NK-92 treated with Interleukin-12 subunit alpha and Interleukin-12 subunit beta, amount 100 ng/mL, for 24 hours (cell line): ENCODE measurements at places on chromosomes 7 and 10.

DNA sequence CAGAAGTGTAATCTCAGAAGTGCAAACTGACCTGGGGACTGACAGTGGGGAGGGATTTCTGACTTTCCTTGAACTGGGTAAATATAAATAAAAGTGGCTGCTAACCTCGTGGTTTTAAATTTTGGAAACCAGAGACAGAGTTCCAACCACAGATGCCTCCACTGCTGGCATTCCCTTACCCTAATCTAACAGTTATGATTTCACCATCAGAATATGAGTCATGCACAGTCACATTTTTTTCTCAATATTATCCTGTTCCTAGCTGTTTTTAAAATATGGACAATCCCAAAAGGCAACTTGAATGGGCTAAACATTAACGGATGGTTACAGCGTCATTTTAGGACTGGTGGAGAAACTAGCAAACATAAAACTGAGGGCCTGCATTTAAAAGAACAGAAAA, 264.3 kb upstream of the INHBA start:
- no peak for DNase-seq

DNA sequence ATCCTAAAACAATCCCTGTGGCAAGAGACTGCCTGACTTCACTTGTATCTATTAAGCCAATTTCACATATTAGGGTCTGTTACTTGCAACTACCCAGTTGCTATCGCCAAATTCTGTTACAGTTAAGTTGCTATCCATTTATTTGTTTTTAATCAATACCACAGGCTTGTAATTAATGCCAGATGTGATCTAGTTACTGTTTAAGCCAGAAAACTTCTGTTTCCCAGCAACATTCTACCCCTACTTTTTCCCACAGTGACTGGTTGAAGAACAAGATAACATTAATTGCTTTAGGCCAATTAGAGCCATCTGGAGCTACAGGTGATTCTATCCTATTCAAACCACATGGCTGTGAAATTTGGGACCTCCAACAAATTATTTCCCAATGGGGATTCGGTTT, 131.3 kb downstream of the ALOX5 start:
- no peak for DNase-seq

- no peak for DNase-seq
These were observed 7.4 kb downstream of the NRCAM start for GRCh38 chr7:108448584-108449505.

DNA sequence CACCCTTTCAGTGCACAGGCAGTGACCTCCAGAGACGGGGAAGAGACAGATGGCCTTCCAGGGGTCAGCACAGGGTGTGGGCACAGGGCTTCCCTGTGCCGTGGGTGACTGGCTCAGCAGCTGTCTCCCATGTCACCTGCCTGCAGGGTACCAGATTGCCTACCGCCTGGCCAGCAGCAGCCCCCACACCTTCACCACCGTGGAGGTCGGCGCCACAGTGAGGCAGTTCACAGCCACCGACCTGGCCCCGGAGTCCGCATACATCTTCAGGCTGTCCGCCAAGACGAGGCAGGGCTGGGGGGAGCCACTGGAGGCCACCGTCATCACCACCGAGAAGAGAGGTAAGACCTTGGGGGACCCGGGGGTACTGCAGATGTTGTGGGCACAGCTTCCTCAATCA, 536.5 kb upstream of the FOXK1 start:
- DNase-seq, result no peak

DNA sequence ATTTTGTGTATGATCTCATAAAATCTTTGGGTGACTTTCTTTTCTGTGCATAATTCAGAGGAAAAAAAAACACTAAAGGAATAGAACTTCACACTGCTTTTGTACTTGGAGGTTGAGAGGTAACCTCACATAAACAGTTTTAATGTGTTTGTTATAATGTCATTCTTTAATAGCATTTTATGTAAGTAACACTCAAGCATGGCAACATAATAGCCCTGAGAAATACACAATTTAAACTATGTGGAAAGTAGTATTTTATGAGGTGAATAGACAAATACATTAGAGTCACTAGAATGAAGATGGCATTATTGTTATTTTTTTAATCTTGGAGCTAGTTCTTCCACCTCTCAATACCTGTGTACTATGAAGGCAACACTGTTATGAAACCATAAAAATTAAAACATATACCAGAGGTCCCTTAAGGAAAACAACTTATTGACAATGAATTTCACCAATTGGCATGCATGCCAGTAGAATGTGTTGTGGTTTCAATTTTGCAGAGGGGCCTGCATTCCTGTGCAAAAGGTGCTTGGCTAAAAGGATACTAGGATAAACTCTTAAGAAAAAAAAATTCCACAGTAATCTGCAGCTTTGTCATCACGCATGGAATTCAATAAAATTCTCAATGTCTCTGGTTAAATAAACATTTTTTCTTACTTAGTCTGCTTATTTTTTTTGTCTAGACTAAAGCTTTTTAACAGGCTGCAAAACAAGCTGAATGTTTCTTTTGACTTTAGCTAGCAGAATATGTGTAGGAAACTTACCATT, 102.5 kb downstream of the CD36 start:
- DNase-seq, result no peak

DNA sequence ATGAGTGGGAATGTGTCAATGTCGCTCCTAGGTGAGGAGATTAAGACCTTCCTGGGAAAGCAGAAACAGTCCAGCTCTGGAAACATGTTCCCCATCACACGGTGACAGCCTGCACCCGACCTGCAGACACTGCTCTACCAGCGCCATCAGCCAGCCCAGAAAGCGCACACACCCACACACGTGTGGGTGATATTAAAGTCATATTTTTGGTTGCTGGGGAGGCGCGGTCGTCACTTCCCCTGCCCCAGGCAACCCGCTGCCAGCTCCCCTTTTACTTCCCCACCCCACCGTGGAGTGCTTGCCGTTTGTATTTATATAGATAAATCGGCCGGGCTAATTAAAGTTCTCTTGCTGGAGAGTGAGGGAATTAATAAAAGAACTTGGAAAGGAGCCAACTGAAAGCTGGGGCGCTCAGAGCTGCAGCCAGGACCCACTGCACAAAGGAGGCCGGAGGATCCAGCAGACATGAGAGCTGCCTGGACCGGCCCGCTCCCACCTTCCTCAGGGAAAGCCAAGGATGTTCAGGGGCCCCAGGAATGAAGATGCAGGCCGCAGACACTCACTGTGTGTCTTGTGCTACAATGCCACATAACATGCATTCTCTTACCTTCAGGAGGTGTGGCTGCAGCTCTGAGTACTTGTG, 145.2 kb upstream of the UNC5B start:
- DNase-seq, result no peak

DNA sequence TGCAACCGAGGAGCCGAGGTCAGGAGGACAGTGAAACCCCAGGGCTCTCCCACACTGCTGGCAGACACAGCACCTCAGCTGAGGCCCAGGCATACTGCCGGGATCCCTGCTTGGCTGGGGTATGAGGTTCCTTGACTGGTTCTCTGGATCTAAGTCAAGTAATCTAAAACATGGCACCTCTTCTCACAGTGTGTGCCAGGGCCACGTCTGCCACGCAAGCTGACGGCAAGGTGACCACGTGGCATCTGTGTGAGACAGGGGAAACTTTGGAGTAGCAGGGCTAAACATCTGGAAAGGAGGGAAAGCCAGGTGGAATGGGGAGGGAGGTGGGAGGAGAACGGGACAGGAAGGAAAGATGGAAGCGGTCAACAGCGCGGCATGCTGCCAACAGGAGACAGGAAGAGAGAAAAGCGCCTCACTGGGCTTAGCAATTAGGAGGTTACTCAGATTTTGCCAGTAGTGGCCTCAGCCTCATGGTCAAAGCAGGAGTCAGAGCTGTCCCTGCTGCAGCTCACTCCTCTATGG, 103.7 kb downstream of the CXCL12 start:
- no peak for DNase-seq

DNA sequence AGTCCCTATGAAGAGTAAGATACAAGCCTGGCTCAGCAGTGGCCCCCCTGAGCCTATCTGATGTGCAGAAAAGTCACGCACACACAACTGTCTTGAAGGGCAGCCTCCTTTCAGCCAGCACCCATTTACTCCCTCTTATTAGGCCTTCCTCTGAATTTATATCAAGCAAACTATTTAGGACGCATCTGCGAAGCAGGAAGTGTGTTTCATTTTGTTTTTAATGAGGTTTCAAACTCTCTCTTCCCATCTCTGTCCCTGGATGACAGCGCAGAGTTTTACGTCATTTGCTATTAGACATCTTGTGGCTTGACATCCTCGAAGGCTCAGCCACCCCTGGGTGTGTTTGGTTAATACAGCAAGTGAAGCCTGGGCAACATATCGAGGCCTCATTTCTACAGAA, 79.5 kb downstream of the CUX1 start:
- DNase-seq, result no peak

- no peak for DNase-seq
These were observed 27.0 kb upstream of the GPR26 start for GRCh38 chr10:123639131-123639530.

DNA sequence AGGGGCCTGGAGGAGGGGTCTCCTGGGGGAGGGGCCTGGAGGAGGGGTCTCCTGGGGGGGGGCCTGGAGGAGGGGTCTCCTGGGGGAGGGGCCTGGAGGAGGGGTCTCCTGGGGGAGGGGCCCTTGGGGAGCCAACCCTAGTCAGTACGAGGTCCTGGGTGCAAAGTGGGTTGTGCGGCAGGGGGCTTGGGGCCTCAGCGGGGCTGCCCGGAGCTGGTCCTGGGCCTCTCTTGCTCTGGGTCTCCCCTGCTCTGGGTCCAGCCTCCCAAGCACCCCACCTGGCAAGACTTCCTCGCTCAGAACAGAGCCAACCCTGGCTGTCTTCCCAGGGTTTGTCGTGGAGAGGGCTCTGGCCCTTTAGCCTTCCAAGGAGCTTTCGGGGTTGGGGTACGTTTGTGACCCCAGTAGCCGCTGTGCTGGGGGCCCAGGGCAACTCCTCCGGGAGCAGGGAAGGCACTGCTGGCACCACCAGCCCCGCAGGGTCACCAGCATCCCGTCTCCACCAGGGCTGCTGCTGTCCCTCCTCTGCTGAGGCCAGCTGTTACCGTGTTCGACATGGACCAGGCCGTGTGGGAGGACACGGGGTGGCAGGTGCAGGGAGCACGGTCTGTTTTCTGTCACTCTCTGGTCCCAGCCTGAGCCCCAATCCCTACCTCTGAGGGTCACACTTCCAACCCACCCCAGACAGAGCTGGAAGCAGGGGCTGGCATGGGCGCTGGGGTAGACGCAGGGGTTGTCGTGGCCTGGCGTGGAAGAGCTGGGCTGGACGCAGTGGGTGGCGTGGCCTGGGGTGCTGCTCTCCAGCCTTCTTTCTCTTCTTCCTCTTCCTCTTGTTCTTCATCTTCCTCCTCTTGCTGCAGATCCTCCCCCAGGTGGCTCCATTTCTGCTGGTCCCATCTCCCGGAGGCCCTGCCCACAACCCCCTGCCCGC, 22.8 kb downstream of the PWWP2B start:
- no peak for DNase-seq

GRCh38 chr7:111388912-111389311, 173.4 kb downstream of the IMMP2L start:
- no peak for DNase-seq
